Omental fat pad (tissue), 4 donors: ENCODE measurements at places on chromosomes 1 and 21. TPM values are rescaled to one million over a fixed set of nuclear protein-coding genes. Genes with fewer than 3 reads are reported as not detected.

GRCh38 chr1:61482170-61482734 is 242.7 kb downstream of the TM2D1 start:
- DNase-seq = no peak

DNA sequence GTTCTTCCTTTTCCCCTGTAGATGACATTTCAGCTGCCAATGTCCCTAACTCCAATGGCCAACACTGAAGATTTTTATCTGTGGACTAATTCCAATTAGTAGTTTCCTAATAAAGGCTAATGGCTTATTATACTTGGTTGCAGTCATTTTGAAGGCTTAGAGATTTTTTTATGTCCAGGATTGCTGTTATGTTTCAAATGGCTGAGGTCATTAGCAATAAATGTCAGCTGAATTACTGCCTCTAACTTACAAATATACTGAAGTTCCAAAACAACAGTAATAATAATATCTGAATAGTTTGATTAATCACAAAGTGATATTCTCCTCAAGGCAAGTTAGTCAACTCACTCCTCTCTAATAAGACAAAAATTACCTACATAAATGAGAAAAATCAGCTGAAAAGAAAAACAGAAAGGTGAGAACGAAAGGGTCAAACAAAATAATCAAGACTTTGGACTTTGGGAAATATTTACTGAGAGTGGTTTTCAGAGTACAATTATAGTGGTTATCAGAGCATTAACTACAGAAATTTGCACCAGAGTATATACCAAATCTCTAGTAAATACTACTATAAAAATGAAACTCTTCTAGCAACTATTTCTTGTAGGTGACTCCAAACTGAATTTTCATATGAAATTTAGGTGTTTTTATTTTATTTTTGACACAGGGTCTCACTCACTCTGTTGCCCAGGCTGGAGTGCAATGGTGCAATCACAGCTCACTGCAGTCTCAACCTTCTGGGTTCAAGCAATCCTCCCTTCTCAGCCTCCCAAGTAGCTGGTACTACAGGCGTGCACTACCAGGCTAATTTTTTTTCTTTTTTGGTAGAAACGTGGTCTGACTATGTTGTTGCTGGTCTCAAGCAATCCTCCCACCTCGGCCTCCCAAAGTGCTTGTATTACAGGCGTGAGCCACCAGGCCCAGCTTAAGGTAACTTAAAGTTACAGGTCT is 3.5 kb downstream of the ZZZ3 start:
- DNase-seq = no peak

DNA sequence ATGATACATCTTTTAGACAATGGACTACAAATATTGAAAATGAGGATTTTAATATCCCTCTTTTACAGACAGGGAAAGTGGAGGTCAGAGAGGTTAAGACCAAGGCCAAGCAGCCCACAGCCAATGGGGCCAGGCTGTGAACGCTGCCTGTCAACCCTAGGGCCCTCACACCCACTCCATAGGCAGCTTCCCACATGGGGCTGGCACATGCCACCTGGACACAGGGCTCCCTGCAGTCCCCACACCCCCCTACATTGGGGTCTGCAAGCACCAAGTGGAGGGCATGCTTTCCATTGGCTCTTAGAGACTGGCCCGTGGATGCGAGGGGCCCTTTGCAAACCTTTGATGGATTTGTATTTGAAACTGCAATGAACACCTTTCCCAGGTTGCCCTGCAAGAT is 348.5 kb upstream of the VAMP3 start:
- no peak for DNase-seq

DNA sequence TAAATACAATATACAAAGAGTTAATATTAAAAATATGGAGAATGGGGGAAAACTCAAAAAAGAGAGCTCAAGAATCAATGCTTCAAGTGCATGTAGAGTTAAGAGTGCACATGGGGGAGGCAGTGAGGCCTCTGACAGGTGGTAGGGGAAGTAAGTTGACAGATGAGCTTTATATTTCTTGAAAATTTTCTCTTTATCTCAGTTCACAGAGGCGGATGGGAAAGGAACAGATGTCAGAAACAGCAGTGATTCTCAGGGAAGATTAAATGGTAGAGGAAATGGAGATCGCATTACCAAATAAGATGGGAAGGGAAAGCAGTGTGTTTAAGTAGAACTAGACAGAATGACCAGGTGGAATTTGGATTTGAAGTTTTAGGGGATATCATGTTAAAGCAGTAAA is 200.1 kb upstream of the C1orf105 start:
- DNase-seq = no peak

DNA sequence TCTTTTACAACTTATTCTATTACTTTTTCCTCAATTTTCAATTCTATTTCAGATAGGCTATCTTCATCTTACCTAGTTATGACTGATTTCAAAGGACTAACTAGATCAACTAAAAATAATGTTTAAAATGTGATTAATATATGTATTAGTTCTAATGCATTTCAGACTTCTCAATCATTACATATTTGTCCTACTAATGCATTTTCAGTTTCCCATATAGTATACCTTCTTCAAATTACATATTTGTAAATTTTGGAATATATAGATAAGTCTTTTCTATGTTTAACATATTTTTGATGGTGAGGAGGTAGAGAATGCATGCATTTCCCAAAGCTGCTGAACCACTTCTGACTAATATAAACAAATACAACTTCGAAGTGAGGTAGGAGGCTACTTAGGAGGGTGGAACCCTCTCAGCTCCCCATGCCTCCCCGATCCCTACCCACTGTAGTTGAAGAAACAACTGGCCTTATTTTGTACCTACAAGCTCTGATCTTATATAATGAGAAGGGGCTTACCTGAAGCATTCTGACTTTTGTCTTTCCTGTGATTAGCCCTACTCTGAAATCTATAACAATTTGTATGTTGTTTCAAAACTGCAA is 1.7 kb downstream of the TRMT1L start:
- no peak for DNase-seq

- DNase-seq = no peak
Measured at GRCh38 chr1:34828611-34829010, 30.9 kb downstream of the SMIM12 start.

- DNase-seq = no peak
Measured at GRCh38 chr21:35026617-35027562, 22.2 kb downstream of the RUNX1 start.

GRCh38 chr1:232037774-232038388 is 411.3 kb downstream of the DISC1 start:
- DNase-seq = no peak

- no peak for DNase-seq
Measured at GRCh38 chr1:59574085-59574484, 240.7 kb upstream of the HOOK1 start.

GRCh38 chr1:33723251-33723650 is 140.6 kb upstream of the HMGB4 start:
- DNase-seq = no peak

- no peak for DNase-seq
Measured at GRCh38 chr1:245177071-245177900, 22.5 kb downstream of the KIF26B start.

- DNase-seq = no peak
Measured at GRCh38 chr1:156305215-156305614, 6.1 kb upstream of the VHLL start.

GRCh38 chr1:197989058-197989457 is 71.9 kb downstream of the LHX9 start:
- no peak for DNase-seq

DNA sequence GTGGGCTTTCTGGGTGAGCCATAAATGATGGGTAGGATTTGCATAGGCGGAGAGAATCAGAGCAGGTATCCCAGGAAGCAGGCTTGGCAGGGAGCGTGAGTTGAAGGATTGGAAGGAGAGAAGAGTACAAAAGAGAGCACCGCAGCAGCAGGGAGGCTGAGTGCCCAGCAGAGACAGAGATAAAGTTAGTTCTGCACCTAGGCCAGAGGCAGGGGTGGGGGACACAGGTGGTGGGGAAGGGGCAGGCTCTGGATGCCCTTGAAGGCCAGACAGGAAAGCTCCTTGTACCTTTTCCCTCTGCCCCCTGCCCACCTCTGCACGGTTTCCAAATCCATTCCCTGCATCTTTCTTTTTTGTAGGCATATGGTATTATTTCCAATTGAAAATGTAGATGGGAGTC is 33.0 kb upstream of the TRABD2B start:
- no peak for DNase-seq

DNA sequence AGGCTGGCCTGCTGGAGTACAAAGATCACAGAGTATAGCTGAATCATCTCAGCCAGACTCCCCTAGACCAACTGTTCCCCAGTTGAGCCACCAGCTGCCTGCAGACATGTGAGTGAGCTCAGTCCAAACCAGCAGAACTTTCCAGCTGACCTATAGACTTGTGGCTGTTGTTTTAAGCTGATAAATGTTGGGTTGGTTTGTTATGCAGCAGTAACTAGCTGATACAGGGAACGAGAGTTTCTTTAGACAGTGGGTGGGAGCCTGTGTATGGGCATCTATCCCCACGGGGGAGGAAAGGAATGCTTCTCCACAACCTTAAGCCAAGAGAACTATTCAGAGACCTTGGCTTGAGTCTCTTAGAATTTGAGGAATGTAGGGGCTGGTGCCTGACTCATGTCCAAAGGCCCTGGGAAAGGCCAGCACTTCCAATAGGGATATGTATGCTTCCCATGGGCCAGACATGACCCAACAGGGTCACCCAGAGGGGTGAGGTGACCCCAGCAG is 30.1 kb downstream of the SLC1A7 start:
- no peak for DNase-seq

- DNase-seq = no peak
Measured at GRCh38 chr1:5818755-5819154, 173.5 kb downstream of the NPHP4 start.

DNA sequence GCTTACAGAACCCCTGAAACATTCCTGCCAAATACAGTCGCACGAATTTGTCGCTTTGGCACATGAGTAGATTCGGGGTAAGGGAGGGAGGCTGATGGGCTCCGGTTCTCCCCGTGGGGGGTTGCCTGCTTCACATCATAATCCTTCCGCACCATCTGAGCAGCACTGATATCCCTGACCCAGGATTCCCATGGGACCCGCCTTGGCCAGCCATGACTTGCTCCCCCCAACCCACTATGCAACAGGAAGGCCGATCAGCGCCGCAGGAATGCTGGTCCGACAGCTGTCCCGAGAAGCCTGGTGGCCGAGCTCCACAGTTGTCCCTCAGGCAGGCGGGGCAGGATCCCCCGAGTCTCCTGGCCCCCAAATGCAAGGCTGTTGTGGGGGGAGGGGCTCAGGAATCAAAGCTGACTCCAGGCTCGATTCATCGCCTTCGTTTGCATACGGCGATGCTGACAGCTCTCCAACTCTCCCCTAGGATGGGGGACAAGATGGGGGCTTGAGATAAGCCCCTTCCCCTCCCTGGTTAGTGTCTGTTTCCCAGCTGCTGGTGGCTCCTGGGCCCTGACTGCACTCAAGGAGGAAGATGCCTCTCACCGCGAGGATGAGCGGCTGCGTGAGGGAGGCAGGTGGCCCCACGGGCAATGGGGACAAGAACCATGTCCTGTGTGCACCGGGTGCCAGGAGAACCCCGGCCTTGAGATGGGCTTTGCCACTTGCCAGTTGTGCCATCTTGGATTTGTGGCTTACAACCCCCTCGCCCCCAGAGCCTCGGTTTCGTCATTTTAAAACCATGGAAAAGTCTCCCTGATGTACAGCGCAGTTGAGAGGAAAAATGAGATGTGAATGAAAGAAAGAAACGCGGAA is 9.3 kb downstream of the DRAXIN start:
- no peak for DNase-seq

DNA sequence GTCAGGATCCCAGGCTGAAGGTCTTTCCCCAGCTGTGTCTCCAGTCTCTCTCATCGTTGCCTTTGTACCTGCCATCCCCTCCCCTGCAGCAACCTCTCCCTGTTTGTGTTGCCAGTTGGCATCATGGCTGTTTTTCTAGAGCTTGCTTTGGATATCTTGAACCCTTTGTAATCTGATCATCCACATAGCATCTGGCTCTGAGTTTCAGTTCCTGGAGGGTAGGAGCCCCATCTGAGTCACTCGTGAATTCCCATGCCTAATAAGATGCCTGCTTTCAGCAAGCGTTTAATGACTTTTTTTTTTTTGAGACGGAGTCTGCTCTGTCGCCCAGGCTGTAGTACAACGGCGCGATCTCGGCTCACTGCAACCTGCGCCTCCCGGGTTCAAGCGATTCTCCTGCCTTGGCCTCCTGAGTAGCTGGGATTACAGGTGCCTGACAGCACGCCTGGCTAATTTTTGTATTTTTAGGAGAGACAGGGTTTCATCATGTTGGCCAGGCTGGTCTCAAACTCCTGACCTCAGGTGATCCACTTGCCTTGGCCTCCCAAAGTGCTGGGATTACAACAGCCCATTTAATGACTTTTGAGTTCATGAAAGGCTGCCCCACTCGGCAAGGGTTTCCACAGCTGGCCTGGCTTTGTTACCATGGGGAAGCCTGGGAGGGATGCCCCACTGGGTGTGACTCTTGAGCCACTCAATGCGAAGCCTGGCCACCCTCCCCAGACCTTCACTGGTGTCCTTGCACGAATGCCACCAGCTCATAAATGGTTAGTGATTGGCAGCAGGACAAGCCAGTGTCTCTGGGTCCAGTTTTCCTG is 11.9 kb downstream of the ALPL start:
- no peak for DNase-seq

DNA sequence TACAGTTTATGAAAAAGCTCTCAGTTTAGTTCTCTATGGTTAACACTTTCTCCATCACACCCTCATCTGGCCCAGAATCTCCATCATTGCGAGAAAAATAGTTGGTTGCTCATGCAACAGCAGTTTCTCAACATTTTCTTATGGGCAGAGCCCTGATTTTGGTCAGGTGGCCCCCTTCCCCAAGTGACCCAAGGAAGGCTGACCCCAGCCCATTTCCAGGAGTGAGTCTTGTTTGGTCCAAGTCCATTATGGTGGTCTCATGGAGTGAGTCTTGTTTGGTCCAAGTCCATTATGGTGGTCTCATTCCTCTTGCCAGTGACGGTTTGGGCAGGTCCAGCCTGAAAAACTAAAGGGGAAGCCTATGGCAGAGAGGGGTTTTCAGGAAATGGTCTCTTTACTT is 1.5 kb upstream of the TRIM62 start:
- DNase-seq = no peak

ETV3L gene
- total RNA-seq = not detected

TNFRSF8 gene
- 2.9 TPM for total RNA-seq

OR6K3 gene
- not detected for total RNA-seq

HES5 gene
- total RNA-seq = not detected

SETDB1 gene
- total RNA-seq = 23.7 TPM

CCDC30 gene
- total RNA-seq = 2.8 TPM

EFNA3 gene
- not detected for total RNA-seq

PSRC1 gene
- total RNA-seq = 8.7 TPM

KISS1 gene
- total RNA-seq = not detected
